ENCODE measurements at places on chromosomes 4 and X. TPM values are rescaled to one million over a fixed set of nuclear protein-coding genes. Genes with fewer than 3 reads are reported as not detected.

GABRG1 gene
- total RNA-seq, result 1.0 TPM

ARSJ gene
- 21.4 TPM for total RNA-seq

DNA sequence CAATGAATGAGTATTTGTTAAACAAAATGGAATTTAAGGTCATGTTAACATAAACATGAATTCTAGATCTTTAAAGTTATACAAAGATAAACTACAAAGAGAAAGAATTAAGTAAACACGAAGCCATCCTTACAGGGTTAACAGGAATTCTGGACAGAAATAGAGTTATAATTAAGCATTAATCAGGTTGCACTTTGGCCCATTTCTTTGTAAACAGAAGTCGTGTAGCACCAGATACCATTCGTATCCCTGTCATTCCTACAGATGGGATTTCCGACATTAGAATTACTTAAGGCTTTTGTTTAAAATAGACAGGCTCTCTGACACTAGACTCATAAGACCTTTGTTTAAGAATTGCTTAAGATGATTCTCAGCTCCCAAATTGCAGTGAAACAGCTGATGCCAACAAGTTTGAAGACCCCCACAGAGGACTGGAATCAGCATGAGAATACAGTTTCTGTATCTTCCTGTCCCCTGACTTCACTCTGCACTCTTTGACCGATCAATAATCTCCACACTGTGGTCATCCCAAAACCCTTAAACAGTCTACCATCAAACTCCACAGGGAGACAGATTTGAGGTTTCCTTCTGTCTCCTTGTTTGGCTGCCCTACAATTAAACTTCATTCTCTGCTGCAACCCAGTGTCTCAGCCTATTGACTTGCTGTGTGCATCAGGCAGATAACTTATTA lies 22.3 kb upstream of the TMEM150C start:
- DNase-seq, result no peak

DNA sequence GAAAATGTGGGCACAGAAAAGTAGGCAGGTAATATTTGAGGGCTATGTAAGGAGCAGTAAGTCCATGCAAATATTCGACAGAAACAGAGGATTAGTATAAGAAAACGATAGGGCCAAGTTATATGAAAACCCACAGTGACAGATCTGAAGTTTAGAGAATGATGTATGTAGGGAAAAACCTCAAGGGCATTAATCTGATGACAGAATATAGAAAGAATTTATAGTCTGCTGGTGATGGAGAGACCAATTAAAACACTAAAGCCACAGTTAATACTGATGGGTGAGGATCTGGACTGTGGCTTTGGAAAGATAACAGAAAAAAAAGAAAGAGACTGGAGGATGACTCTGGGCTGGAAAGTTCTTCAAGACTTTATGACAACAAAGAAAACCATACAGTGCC lies 169.7 kb downstream of the PALLD start:
- no peak for DNase-seq

GRCh38 chr4:144644368-144645101 lies 1.4 kb upstream of the HHIP start:
- no peak for DNase-seq

FGF13 gene
- 15.1 TPM for total RNA-seq

- DNase-seq, result no peak
Measured at GRCh38 chr4:34851411-34851810, 1392.9 kb downstream of the ARAP2 start.

All from H4 (cell line).